Suppressor macrophage treated with lipopolysaccharide for 1 hour (primary cell): ENCODE measurements at places on chromosomes 7 and 10.

GRCh38 chr7:47795631-47796030 lies 152.6 kb downstream of the PKD1L1 start:
- no peak for DNase-seq

- peak; percentile 81 for DNase-seq
Measured at GRCh38 chr7:924541-925231, 29.8 kb downstream of the ADAP1 start.

- DNase-seq, result no peak
Measured at GRCh38 chr7:105972276-105972675, 9.2 kb downstream of the CDHR3 start.

GRCh38 chr7:153616711-153617325 lies 435.4 kb upstream of the DPP6 start:
- DNase-seq, result no peak

DNA sequence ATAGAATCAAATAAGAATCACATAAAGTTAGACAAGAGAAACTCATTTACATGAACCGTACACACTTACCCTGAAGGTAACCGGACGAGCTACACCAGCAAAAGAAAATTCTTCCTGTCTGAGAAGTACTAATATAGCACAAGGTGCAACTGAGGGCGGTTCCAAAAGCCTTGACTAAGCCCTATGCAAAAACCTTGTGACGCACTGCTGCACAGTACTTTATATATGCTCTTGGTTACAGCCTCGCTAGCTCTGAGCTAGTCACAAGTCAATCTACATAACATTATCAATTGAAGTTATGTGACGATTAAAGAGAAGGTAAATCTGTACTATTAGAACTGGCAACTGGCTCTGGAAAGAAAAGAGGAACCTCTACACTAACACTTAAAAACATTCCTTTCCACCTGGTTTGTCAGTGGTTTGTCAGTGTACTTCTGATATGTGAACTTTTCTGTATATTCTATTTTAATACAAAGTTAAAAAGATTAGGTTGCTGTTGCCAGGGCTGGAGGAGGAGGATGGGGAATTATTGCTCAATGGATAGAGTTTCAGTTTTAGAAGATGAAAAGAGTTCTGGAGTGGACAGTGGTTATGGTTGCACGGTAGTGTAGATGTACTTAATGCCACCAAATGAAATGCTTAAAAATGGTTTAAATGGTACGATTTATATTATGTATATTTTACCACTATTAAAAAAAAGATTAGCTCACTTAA lies 21.6 kb downstream of the NT5C3A start:
- DNase-seq, result peak; percentile 56

- no peak for DNase-seq
Measured at GRCh38 chr7:110839866-110840265, 251.1 kb upstream of the LRRN3 start.

DNA sequence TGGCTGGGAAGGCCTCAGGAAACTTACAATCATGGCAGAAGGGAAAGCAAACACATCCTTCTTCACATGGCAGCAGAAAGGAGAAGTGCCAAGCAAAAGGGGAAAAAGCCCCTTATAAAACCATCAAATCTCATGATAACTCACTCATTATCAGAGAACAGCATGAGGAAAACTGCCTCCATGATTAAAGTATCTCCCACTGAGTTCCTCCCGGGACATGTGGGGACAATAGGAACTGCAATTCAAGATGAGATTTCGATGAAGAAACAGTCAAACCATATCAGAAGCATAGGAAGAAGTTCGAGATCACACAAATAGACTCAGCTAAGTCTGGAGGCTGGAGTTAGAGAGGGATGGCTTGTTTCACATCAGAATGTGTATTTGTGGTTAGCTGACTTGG lies 869.4 kb upstream of the PHF14 start:
- DNase-seq, result no peak

DNA sequence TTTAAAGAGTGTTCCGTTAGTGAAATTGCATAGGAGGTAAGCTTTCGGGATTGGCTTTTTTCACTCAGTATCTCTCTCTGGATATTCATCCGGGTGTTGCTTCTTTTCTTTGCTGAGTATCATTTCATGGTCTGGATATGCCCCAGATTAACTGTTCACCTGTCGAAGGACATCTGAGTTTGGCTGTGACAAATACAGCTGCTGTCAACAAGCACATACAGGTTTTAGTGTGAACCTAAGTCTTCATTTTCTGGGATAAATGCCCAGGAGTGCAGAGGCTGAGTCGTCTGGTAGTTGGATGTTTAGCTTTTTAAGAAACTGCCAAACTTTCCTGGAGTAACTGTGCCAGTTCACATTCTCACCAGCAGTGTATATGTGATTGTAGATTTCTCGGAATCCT lies 5.6 kb downstream of the DOCK1 start:
- DNase-seq, result no peak

DNA sequence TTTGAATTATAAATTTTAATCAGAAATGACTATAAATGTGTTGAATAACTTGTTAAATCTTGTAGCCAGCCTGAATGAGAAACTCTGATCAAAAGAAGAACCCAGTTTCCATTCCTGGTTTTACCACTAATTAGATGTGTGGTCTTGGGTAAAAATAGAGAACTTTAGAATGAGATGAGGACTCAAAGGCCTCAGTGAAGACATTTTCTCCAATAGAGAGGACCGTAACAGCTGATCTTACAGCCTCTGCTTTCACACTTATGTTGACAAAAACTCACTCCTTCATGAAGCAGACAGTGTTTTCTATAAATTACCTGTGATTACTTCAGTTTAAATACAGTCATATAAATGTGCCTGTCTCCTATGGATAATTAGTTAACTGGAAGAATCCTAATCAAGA lies 200.1 kb upstream of the MEOX2 start:
- no peak for DNase-seq

GRCh38 chr7:66558660-66559465 lies 69.8 kb upstream of the KCTD7 start:
- no peak for DNase-seq

DNA sequence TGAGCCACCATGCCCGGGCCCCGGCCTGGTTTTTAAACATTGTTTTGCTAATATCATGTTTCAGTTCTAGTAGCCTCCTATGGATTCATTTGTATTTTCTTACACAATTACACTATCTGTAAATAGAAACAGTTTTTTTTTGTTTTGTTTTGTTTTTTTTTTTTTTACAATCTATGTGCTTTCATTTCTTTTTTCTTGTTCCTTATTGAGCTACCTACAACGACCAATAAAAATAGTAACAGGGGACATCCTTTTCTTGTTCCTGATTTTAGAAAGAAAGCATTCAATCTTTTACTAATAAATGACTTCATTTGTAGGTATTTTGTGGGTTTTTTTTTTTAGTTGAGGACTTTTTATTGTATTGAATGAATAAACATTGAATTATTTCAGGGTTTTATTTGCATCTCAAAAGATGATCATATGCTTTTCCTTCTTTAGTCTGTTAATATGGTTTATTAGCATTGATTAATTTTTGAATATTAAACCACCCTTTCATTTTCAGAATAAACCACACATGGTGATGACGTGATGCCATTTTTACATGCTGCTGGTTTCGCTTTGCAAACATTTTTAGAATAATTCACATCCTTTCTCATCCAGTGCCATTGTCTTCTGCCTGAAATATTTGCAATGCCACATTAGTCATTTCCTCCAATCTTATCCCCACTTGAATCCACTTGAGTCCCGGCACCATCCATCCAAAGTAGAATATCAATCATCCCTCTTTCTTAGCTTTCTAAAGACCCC lies 18.1 kb upstream of the AKR1E2 start:
- peak; percentile 56 for DNase-seq

DNA sequence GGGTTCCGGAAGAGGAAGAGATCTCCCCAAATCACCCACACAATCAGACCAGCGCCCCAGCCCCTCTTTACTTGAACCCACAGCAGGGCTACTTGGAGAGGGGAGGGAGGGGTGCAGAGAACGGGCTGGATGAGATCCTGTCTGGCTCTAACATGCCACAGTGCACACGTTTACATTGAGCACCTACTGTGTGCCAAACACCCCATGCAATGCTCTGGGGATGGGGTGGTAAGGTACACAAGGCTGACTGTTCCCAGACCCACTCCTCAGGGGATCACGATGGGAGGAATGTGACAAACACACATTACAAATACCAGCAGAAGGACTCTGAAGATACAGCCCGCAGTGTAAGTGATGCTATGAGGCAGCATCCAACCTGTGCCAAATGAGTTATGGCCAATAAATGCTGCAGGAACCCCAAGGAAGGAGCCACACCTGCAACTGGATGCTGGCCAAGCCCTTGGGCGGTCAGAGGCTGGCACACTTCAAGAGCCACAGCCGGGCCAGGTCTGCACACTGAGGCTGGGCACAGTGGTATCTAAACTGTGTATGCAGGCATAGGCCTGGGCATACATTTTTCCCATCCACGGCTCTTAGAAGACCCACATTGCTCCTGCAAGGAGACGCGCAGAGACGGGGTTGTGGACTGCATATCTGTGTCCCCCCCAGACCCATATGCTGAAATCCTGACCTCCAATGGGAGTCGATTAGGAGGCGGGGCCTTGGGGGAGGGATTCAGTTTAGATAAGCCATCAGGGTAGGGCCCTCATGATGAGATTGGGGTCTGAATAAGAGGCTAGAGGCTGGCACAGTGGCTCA lies 6.4 kb downstream of the SPOCK2 start:
- no peak for DNase-seq

GRCh38 chr10:111249925-111250324 lies 173.1 kb downstream of the ADRA2A start:
- DNase-seq, result no peak

- no peak for DNase-seq
Measured at GRCh38 chr10:128553755-128554154, 427.5 kb upstream of the MKI67 start.
